Activated CD8-positive, alpha-beta T cell treated with anti-CD3 and anti-CD28 coated beads, Interleukin-2, amount 10 ng/mL, durations not matched to agents 7 days and 5 days (primary cell): ENCODE measurements at places on chromosomes 6 and 20. TPM values are rescaled to one million over a fixed set of nuclear protein-coding genes. Genes with fewer than 3 reads are reported as not detected.

Gene LAMA4
- not detected for total RNA-seq

DNA sequence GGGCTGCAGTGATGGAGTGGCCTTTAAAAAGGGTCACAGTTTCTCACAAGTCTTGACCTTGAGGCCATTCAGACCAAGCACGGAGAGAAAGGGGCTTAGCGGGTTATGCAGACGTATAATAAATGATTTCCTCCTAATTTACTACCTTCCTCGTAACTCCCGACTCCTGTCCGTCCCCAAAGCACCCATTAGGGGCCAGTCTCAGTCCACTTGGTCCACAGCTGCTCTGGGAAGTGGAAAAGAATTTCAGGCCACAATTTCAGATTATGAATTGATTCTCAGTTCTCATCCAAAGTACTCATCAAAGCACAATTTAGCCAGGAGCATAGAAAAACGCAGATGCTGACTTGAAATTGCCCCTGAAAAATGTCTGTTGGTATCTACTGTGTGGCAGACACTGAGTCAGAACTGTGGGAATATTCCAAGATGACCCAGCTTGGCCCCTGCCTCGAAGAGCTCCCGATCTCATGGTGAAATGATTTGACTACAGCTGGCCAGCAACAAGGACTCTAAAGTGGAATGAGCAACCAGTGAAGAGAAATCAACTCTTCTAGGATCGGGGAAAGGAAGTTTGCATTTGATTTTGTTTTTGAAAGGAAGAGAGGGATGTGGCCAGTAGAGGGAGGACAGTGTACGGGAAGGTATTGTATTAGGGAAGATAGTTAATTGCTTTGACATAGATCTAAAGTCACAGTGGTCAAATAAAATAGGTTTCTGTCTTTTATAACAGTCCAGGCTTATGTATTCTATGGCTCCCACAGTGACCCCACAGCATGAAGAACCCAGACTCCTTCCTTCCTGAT, 15.2 kb upstream of the STK35 start:
- no peak for DNase-seq

Gene HLA-F
- 181 TPM for total RNA-seq

GRCh38 chr6:43766500-43766853, 3.5 kb upstream of the VEGFA start:
- no peak for DNase-seq

DNA sequence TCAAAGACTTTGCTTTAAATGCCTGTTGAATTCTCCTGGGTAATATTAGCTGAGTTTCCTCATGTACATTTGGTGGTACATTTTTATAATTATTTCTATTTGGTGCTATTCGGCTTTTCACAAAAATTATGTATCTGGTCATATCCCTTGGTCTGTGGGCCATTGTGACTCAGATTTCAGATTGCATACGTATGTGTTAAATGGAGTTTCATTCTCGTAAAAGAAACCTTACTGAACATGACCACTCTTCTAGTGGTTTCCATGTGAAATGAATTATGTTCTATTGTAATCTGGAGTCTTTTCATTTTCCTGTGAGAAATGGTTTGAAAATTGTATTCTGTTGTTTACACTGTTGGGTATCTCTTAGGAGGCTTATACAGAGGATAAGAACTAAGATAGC, 386.2 kb upstream of the FLRT3 start:
- no peak for DNase-seq

DNA sequence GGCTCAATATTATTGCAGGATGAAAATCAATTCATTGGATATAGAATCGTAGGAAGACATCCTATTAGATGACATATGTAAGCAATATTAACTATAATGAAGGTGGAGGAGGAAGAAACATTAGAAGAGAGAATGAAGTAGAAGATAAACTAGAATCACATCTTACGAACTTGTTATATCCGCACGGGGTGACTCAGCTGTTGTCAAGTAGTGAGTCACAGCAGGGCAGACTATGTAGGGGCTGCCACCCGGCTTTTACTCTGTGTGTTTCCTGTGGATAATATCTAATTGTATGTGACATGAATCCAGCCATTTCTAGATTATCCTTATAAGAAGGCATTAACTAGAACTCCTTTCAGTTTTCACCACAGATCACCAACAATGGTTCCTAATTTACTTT, 520.2 kb downstream of the DOK5 start:
- no peak for DNase-seq

GRCh38 chr6:160300076-160300695, 41.6 kb upstream of the SLC22A2 start:
- DNase-seq, result no peak
